ENCODE measurements at places on chromosomes 1 and 21.

GRCh38 chr1:8317647-8318381 lies at the start of gene SLC45A1:
SLC45A1 (plus strand) TSS chr1:8318114; CDS start chr1:8324330, 6,216 bp downstream.
- peak; percentile 58 for DNase-seq

DNA sequence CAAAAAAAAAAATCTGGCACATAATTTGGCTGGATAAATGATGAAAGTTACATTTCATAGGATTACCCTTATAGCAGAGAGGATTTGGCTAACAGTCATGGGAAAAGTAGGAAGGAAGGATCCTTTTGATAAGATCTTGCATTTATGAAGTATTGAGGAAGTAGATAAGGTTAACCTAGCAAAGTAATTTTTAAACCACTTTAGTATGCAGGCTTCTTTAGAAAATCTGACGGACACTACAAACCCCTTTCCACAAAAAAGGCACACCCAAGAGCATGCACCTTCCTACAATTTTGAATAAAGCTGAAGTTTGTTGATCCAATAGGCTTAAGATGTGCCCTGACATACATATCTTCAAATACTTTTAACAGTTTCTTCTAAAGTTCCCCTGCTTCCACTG lies 275.2 kb downstream of the GRIK1 start:
- no peak for DNase-seq

GRCh38 chr1:54465351-54465811 lies 59.2 kb upstream of the SSBP3 start:
- DNase-seq = no peak

GRCh38 chr1:196071447-196071846 lies 536.8 kb downstream of the KCNT2 start:
- DNase-seq = no peak

DNA sequence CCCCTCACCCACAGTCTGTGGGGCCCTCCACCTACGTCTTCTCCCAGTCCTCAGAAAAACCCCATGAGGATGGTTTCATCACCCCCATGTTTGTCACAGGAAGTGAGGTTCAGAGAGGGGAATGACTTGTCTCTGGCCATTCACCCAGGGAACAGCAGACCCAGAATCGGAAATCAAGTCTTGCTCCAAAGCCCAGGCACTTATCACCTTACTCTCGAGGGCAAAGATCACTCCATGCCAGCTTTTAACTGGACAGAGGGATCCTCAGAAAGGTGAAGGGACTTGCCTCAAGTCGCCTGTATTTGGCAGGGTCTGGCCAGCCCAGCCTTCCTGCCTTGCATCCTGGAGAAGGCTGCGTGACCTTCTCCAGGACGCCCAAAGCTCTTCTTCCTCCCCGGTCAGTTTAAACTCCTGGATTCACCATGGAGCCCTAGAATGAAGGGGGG lies 57.9 kb upstream of the SSBP3 start:
- DNase-seq = no peak

DNA sequence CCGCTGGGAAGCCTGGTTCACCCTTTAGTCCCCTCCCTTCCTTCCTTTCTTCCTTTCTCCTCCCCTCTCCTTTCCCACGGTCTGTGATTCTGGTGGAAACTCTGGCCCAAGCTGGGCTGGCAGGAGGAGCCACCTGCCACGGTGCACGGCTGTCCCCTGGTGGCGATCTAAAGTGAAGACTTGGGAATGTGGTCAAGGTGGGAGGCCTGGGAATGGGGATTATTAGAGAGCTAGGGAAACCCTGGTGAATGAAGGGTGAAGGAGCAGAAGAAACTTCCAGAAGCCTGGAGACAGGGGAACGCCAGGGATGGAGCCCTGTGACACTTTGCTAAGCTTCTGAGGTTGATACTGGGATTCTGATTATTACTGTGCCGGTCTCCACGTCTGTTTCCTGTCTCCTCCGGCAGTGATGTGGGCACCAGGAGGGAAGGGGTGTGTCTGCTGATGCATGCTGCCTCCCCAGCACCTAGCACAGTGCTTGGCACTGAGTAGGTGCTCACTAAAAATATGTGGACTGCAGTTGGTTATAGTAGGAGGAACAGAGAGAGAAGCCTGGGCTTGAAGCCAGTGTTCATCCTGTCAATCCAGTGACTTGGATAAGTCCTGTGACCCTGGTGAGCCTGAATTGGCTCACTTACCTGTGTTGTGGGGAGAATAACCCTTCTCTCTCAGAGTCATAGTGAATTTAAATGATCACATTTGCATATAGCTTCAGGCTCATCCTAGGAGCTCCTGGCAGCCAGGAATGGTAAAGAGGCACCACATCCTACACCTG lies 71.2 kb upstream of the NBPF3 start:
- peak; percentile 68 for DNase-seq

DNA sequence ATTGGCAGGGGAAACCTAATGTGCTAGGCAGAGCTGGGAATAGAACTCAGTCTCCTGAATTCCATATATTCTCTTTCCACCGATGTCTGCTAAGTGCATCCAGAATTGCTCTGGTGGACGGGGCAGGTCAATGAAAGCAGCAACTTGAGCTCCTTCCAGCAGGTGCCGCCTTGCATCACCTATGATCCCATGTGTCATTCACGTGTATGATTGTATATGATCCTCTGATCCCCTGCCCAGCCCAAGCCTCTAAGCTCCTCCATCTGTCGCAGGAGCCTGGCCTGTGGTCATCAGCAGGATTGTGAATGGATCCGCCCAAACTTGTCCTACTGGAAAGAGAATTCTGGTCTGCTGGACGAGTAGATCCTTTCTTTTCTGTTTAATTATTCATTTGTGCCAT lies 13.1 kb downstream of the ACTA1 start:
- no peak for DNase-seq
